ENCODE measurements at places on chromosomes 1 and 21.

GRCh38 chr1:30808067-30808662, 50.6 kb upstream of the LAPTM5 start:
- DNase-seq: no peak

DNA sequence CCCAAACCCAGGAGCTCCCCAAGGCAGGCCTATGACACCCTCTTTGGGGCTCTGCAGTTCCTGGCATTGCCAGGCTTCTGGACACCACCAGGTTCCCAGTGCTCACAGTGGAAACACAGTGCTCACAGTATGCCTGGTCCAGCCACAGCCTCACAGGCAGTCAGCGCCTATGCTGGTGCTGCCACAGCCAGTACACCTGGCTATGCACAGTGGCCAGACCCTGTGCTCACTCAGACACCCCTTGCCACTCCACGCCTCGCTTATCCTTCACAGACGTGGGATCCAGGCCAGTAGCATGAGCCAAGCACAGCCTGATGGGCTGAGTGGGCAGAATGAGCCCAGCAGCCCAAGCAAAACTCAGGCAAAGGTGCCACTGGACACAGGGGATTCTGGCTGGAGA, 579.2 kb upstream of the ADGRL2 start:
- DNase-seq: no peak

DNA sequence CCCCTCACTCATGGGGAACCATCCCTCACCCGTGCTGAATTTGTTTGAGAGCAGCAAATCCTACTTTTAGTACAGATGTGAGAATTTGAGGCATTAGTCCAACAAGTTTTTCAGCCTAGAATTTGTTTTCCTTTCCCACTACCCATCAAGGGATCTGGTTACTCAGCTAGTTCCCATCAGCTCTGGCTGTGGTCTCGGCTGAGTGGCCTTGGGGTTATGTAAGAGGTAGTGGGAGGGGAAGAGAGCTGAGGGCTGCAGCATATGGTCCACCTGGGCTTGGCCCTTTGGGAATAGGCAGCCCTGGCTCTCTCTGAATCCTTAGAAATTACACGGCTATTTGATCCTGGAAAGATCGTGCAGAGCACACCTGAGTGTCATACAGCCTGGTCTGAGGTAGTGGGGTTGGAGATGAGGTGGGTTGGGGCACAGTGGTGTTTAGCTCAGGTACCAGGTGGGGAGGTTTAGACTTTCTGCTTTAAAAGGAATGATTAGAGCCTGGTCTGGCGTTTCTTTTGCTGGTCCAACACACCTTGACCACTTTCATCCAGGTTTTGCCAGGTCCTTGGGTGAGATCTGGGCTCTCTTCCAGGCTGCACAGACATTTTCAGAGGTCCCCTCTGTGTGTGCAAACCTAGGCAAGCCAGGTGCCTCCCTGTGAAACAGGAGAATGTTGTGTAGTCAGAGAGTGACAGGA, 4.2 kb downstream of the GSTM4 start:
- DNase-seq: peak; percentile 58

- no peak for DNase-seq
Measured at GRCh38 chr1:22665752-22666151, 12.7 kb downstream of the C1QB start.

GRCh38 chr1:147892731-147893214, 9.8 kb upstream of the GJA8 start:
- no peak for DNase-seq

DNA sequence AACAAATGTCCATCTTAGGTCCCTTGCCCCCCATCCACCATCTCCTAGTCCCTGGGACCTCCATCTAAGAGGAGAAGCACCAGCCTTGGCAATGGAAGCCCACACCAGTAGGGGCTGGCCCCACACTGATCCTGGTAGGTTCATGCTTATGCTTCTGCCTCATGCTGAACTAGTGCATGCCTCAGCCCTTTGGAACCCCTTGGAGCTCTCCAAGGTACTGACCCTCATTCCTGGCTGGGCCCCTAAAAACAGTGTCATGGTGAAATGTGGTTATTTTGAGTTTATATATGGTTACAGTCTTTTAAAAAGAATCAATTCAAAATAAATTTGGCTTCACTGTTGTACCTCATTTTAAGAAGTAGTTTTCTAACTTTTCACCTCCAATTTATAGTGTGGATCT, 108.3 kb downstream of the HIVEP3 start:
- no peak for DNase-seq

DNA sequence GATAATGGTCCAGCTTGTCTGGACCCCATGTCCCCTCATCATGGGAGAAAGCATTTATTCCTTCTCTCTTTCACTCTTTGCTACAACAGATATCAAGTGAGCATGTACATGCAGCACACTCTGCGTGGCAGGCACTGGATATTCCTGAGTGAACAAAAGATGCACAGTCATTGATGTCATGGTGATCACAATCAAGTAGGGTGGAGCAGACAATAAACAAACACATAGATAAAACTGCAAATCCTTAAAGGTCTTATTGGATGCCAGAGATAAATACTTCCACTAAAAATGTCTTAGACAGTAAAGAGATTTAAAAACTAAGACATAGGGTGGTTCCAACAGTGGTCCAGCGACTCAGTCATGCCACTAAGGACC, 178.0 kb downstream of the ZC3H11B start:
- DNase-seq: no peak

GRCh38 chr1:171805395-171806115, 24.1 kb downstream of the METTL13 start:
- DNase-seq: no peak

DNA sequence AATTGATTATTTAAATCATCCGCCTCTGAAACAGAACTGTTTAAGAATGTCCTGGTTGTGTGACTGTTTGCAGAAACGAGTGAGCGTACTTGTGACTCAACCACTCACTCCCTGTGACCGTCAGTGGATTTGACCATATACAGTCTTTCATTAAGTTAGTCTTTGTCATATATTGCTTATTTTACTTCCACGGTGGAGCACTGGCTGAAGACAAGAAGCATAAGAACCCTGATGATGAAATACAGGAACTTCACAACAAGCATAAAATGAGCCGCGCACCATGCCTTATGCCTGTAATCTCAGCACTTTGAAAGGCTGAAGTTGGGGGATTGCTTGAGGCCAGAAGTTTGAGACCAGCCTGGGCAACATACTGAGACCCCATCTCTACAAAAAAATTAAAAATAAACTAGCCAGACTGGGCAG, 194.0 kb downstream of the TOMM20 start:
- DNase-seq: no peak

GRCh38 chr21:43034101-43034500, 41.5 kb downstream of the CBS start:
- DNase-seq: no peak

DNA sequence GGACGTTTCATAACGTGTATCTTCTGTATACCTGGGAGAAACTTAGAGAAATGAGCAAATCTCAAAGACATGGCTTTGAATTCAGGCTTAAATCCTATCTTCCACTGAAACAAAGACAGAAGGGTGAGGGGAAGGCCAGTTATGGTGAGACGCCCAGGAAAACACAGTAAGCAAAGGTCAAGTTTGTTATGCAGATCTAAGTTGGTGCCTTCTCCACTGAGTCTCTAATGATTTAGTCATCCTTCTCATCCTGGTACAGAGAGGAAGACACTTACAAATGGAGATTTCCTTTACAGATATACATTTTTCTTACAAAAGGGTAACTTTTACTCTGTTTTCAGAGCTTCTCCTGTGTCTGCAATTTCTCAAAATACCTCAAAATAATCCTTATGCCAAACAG, 64.4 kb downstream of the MAP3K7CL start:
- DNase-seq: no peak

DNA sequence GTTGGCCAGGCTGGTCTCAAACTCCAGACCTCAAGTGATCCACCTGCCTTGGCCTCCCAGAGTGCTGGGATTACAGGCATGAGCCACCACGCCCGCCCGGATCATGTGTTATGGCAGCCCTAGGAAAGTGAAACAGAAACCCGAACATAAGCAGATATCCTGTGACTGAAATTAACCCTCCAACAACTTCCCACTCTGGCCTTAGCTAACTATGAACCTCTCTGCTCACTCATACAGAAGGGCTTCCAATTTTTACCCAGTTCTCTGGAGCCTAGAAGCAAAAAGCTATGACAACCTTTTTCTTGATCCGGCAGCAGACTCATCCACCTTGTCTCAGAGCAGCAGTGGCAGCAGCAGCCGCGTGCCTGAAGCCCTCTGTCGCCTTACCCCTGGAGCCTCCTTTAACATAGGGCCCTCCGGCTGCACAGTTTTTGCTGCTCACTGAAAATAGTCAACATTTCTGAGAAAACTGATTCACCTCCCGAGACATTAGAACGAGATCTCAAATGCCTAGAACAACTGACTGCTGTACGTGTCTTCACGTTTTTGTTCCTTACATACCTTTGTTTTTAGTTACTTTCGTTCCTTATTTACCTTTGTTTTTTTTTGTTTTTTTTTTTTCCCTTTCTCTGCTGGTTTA, 9.3 kb downstream of the CBR1 start:
- DNase-seq: no peak

DNA sequence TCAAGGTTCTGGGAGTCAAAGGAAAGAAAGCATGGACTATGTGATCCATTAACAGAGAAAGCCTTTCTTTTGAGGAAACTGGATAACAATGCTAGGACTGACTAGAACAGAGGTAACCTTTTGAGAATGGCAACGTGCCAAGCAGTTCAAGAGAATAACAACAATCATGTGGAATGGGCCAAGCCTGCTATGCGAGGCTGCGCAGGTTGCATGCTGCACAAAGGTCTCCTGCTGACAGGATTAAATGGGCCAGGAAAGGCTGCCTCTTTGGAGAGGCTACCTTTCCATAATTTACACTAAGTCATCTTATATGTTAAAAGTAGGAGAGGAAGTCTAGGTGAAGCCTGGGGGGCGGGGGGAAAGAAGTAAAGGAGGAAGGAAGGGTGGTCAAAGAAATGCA, 5.8 kb downstream of the PCNX2 start:
- peak; percentile 16 for DNase-seq

DNA sequence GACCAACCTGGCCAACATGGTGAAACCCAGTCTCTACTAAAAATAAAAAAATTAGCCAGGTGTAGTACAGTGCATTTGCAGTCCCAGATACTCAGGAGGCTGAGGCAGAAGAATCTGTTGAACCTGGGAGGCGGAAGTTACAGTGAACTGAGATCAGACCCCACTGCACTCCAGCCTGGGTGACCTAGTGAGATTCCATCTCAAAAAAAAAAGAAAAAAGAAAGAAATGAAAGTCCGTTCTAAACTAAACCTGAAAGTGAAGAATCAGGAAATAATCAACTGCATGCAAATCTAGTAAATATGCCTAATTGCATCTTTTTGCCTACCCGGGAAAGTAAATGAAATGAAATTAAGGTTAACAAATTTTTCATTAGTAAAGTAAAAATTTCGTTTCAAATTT, 99.6 kb downstream of the ZZZ3 start:
- DNase-seq: no peak

- no peak for DNase-seq
Measured at GRCh38 chr21:19400223-19400770, 996.7 kb upstream of the TMPRSS15 start.

GRCh38 chr1:6869545-6869944, 84.3 kb downstream of the CAMTA1 start:
- DNase-seq: no peak

GRCh38 chr1:211928993-211929637, 98.6 kb upstream of the LPGAT1 start:
- DNase-seq: no peak

All from cerebellar nuclear complex (tissue), 1 donor.